ENCODE measurements at places on chromosomes 2 and 18.

- no peak for DNase-seq
Measured at GRCh38 chr2:112253261-112253815, 1.5 kb downstream of the ZC3H8 start.

DNA sequence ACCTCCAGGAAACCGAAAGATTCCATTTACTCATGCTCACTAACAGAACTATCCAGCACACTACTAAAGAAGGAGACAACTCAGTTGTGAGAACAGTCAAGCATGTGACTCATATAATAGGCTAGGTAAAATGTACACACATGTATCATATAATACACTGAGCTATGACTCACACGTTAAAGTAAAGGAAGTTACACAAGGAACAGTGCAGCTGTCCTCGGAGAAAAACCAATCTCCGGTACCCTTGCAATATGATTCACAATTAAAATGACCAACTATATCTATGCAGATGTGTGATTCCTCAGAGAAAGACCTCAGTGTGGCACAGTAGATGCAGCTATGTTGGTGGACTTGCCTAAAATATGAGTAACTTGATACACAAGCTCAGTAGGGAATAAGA is 76.5 kb downstream of the STRN start:
- DNase-seq, result no peak

GRCh38 chr2:10216677-10217488 is 85.8 kb upstream of the HPCAL1 start:
- DNase-seq, result no peak

DNA sequence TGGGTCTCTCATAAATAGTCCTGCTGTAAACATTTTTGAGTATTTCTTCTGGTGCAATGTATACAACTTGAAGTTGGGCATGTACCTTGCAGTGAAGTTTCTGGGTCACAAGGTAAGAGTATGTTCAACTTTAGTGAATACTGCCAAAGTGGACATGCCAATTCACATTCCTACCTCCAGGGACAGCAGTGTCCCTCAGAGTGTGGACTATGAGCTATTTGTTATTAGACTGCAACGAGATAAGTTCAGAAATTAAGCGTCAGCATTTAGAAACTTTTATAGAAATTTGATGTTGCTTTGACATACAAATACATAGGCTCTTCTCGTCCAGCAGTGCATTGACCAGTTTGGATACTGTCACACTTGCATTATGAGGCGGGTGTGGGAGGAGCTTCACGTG is 7.2 kb upstream of the ACKR3 start:
- no peak for DNase-seq

- no peak for DNase-seq
Measured at GRCh38 chr2:55804535-55804934, 110.9 kb upstream of the PNPT1 start.

DNA sequence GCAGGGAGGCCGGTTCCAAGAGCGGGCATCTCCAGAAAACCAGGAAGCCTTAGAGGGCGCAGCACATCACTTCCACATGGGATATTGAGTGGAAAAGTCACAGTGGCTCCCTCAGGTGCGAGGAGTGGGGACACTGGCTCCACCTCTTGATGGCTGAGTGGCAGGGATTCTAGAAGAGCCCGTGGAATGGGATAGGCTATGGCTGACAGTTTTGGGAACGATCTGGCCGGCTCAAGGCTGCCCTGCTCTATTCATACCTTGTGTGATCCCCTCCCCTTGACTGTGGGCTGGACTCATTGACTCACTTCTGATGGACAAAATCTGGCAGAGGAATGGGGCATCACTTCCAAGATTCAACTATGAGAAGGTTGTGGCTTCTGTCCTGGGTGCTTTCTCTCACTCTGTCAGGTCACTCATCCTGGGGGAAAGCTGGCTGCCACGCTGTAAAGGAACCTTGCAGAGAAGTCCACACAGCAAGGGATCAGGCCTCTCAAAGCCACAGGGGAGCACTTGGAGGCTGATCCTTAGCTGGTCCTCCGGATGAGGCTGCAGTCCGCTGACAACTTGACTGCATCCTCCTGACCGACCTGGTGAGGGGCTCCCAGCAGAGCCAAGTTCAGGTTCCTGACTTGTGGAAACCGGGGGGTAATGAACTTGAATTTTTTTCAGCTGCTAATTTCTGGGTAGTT is 46.7 kb upstream of the HS6ST1 start:
- DNase-seq, result no peak

DNA sequence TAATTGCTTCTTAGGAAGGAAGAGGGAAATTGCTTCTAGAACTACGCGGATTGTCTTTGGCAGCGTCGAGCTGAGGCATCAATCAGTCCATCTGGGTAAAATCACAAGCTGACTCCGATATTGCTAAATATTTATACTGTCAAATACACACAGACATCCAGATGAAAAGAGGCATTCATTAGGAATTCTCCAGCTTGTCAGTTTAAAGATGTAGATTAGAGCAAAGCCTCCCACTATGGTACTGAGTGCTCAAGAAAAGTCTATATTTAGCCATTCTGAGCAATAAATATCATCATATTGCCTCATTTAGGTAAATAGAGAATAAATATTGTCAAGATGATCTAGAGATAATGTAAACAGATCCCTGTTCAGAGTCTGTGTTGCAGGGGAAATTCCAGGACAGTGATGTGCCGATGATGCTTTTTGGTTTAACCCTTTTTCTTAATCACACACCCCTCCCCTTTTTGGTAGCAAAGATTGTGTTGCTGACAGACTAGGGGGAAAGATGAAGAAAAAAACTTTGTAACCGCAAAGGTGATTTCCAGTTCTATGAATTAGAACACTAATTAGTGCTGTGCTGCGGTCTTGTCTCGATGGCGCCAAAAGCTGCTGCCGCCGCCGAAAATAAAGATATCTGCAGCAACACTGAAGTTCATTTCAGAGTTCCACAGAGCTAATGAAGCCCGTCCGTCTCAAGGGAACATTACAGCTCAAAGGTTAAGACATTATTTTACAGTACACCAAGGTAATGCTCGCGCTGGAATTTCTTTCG is 171.8 kb downstream of the PTGR3 start:
- no peak for DNase-seq

GRCh38 chr2:196160101-196160500 is 11.3 kb downstream of the STK17B start:
- DNase-seq, result no peak

DNA sequence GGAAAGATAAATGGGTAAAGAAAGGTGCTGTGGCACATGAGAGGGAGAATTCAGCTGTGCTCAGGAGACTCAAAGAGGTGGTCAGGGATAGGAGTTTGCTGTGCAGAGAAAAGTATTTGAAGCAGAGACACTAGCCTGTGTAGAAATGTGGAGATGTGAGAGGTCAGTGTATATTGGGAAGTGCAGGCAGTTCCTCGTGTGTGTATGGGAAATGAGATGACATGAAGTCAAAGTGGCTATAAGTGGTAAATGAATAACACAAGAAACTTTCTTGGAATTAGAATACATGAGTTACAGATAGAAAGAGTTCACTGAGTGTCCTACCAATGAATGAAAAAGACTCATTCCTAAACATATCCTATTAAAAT is 11.6 kb downstream of the MAP3K20 start:
- DNase-seq, result no peak

DNA sequence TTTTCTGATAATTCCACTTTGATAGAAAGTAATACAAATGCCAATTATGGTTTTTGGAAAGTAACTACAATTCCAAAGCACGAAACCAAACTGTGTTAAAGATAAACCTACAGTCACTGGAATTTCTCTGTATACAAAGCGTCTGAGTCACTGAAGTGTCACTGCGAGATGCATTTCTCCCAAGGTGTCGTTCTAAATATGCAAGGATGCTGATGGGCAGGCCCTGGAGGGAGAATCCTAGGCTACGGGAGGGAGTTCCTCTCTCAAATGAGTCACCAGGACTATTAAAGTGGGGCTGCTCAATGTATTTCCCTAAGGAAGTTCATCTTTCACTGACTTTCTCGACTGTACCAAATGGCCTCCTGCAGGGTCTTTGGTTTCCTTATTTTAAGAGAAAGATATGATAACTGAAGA is 163.8 kb upstream of the STK17B start:
- no peak for DNase-seq

DNA sequence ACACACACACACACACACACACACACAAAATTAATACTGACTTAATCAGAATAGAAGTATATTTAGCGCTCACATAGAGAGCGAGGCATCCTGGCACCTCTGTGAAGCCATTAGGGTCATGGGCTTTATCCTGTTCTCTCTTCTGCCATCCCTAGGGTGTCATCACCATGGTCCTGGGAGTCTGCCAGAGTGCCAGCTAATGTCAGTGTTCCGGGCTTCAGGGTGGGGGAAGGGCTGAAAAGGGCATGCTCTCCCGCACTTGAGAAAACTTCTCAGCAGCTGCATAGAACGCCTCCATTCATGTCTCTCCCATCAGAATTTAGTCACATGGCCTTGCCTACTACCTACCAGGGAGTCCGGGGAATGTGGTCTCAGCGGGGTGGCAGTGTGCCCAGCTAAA is 19.7 kb upstream of the DYNC2LI1 start:
- peak; percentile 34 for DNase-seq

- DNase-seq, result no peak
Measured at GRCh38 chr18:3037423-3037915, 24.5 kb upstream of the LPIN2 start.

DNA sequence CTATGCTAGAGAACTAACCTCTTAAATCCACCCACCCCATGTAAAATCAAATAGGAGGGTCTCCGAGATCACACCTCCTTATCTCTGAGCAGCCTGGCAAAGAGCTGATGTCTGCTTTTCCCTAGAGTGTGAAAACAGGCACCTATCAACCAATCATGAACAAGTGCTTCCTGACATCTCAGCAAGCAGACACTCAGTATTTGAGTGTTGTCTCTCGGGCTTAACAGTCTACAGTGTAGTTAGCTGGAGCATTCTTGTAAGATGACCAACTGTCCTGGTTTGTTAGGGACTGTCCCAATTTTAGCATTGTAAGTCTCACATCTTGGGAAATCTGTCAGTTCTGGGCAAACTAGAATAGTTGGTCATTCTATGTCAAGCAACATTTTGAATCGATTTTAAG is 26.4 kb downstream of the MARCHF4 start:
- no peak for DNase-seq

GRCh38 chr2:67341336-67341735 is 55.8 kb upstream of the ETAA1 start:
- DNase-seq, result no peak

DNA sequence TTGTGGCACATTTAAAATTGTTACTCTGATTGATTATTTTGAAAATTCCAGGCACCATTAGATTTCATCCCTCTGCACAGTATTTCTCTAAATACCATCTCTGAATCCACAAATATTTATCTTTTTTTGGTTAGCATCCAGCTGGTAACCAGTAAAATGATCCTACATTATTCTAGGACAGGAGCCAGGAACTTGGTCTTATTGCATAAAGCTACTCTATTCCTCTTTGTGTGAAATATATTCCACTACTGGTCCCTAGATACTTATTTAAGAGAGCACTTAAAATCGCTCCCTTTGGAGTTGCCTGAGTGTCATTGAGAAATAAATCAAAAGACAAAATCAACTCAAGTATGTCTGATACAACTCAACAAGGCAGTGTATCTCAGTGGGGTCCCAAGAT is 7.4 kb upstream of the MBOAT2 start:
- DNase-seq, result no peak

GRCh38 chr2:30694286-30695055 is 112.8 kb downstream of the CAPN13 start:
- DNase-seq, result no peak

DNA sequence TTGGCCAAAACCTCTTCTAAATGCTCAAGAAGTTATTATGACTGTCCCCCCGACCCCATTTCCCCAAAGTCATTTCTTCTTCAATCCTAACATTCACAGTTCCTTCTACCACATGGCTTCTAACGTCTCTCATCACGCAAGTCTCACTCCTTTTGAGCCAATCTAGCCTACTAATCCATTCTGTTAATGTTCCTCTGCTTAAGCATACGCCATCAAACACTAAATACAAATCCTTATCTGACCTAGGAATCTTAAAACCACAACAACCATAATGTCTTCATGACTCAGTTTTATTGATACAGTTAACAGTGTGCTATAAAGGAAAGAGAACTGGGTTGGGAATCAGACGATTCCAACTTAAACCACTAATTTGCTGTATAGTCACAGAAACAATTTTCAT is 23.9 kb downstream of the HNRNPLL start:
- no peak for DNase-seq

DNA sequence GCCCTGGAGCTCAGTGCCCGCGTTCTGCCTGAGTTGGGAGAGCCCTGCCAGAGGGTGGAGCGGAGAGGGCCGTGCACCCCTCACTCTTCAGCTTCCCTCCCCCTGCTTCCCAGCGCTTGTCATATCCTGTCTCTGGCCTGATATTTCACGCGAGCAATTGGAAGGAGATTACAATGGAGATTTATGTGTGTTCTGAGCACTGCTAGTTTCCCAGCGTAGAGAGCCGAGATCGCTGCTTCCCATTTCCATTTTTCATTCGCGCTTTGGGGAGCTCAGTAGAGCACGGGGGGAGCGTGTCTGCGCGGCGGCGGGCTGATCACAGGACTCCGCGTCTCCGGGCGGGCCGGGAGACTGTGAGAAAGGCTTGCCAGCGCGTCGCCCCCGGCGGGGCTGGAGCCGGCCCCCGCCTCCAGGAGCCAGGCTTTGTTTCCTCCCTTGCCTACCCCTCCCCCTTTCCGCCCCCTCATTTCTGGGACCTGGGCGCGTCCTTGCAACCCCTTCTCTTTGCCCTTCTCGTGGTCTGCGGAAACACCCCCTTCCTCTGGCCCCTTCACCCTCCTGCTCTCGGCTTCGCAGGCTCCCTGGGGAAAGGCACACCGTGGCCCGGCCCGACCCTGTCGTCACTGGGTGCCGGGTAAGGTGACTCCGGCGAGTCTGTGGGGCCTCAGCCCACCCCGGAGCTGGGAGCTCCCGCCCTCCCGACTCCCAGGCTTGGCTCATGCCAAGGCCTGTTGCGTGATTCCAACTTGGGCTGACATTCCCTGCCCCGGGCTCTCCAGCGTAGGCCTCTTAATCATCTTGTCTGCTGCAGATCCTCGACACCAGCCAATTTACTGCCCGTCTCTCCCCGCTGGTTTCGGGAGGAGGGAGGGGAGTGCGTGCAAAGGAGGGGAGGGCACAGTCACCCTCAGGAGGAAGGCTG is 5.8 kb downstream of the DLX2 start:
- DNase-seq, result no peak

GRCh38 chr2:101473911-101474701 is 806 bp downstream of the RFX8 start:
- peak; percentile 32 for DNase-seq

DNA sequence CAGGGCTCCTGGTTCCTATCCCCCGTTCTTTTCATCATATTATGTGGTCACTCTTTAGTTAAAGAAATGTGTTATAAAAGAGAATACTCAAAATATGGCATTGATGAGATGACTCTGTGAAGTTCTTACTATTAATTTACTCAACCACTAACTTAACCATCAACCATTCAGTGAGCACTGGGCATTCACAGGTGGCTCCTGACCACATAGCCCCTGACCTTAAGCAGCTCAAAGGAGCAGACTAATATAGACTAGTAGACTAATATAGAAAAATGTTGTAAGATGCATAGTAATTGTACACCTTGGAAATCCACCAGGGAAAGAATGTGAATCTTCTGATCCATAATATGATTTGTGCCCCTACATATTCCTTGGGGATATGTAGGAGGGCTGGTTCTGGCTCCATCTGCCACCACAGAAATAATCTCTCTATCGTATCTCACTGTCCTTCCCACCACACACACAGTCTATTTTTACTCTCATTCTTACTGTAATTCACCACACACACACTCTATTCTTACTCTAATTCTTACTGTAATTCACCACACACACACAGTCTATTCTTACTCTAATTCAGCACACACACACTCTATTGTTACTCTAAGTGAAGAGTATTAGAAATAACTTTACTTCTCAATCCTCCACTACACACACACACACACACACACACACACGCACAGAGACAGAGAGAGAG is 188.9 kb upstream of the ITGA4 start:
- DNase-seq, result no peak

All from BE2C (cell line).